ENCODE measurements at places on chromosomes 16 and 17.

- DNase-seq: no peak
Observed at GRCh38 chr16:22093331-22093730, 990 bp downstream of the VWA3A start.

- no peak for DNase-seq
Observed at GRCh38 chr16:60684002-60684401, 1352.2 kb downstream of the CDH8 start.

- no peak for DNase-seq
Observed at GRCh38 chr16:19574615-19575014, 19.1 kb downstream of the VPS35L start.

DNA sequence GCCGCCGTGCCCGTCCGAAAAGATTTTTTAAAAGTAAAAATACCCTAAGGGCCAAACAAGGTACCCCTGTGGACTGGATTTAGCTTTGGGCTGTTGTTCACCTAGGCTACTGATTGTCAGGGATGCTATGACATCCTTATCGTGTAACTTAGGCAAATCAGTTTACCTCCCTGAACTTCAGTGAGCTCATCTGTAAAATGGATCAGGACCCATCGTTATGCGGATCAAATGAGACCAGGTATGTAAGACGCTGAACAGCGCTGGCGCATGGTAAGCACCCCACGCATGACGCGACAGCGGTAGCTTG is 658 bp upstream of the ZNF771 start:
- no peak for DNase-seq

GRCh38 chr17:51097708-51098446 is 22.8 kb downstream of the SPAG9 start:
- DNase-seq: no peak

- no peak for DNase-seq
Observed at GRCh38 chr16:67154578-67155294, 3.9 kb upstream of the B3GNT9 start.

GRCh38 chr16:22306788-22307187 is 9.6 kb downstream of the POLR3E start:
- no peak for DNase-seq

- DNase-seq: no peak
Observed at GRCh38 chr17:42088736-42089135, 9.5 kb downstream of the ZNF385C start.

GRCh38 chr16:66379571-66379941 is 13.1 kb downstream of the CDH5 start:
- DNase-seq: no peak

DNA sequence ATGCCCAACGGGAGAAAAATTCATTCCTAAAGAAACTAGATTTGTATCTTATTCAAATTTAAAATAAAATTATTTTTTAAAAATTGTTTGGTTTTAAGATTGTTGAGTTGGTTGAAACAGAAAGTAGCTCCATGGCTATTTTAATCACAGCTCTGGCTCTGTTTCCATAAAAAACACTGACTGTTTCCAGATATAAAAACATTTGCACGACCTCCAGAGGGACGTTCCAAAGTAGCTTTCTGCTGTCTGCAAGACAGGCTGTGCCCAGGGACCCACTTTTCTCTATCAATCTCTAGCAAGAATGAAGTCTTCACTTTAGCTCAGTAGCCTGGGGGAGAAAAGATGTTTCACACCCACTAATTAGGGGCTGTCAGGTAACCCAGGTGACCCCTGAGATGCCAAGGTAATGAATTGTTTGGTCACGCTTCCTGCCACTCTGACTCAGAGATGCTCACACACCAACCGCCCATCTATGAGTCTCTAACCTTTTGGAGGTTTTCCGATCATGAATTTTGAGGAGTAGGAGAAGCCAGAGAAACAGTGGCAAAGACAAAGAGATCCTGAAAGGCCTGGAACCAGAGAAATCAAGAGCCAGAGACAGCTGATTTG is 220.1 kb upstream of the SOX9 start:
- DNase-seq: peak; percentile 9

- DNase-seq: no peak
Observed at GRCh38 chr17:2815781-2816185, 19.5 kb downstream of the RAP1GAP2 start.

DNA sequence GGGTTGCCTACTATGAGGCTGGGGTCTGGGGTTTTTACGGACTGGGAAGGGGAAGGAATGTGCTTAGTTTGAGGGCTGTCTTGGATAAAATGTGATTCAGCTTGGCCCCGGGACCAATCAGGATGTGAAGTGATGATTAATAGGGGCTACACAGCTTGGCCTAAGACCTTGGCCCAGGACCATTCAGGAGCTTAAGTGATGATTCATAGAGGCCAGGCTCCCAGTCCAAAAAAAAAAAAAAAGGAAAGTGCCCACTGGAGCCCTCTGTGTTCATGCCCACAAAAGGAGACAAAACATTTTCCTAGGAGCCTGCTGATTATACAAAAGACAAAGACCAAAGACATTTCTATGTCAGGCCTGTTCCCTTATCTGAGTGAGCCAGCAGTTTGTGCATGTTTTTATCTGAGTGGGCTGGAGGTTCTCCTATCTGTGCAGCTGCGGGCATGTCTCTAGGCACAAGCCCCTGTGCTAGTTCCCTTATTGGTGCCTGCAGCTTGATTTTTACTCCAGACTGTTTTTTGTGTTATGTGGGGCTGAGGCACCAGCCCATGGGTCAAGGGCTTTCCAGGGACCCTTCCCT is 898.2 kb upstream of the GOT2 start:
- DNase-seq: no peak

GRCh38 chr16:85847681-85848601 is 48.4 kb downstream of the COX4I1 start:
- no peak for DNase-seq

DNA sequence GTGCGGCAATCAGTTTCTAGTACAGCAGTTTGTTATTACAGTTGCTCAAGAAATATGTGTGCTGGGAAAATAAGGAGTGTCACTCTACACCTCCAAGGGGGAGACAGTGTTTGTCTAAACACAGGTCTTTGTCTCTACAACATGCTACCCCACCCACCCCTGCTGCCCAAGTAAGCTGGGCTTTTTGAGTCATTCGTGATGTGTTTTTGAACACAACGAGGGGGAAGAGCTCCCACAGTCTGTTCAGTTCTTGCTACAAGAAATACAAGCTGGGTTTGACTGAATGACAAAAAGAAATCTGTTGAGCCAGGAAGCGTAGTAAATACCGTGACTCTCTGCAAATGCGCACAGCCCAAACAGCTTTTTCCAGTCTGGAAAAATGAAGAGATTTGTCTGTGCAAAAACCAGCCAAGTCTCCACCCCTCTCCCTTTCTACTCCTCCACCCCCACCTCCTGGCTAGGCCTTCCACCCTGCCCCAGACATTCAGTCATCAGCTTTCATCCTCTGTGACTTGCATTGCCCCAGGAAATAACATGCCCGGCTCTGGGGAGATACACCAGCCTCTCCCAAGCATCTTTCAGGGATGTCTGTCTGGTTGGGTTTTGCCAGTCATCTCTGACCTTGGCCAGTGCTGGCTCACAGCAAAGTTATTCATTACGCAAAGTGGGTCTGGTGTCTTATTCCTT is 25.7 kb downstream of the CHD9 start:
- peak; percentile 94 for DNase-seq

DNA sequence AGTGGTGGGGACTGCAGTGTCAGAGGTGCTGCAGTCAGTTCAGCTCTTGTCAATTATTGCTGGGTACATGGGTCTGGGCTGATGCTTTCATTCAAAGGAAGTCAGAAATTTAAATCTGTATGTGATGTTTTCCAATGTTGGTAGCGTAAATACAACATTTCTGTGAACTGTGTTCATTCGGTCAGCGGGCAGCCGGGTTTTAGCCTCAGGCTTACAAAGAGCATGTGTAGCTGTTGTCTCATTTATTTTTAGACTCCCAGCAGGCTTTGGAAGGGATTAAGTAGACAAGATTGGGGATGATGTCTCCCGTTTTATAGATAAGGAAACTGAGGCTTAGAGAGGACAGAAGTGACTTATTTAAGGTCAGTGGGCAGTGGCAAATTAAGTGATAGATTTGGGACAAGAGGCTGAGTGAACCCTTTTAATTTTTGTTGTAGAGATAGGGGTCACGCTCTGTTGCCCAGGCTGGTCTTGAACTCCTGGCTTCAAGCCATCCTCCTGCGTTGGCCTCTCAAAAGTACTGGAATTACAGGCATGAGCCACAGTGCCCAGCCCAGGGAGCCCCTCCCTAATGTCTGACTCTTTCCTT is 8.1 kb downstream of the AQP8 start:
- DNase-seq: no peak

DNA sequence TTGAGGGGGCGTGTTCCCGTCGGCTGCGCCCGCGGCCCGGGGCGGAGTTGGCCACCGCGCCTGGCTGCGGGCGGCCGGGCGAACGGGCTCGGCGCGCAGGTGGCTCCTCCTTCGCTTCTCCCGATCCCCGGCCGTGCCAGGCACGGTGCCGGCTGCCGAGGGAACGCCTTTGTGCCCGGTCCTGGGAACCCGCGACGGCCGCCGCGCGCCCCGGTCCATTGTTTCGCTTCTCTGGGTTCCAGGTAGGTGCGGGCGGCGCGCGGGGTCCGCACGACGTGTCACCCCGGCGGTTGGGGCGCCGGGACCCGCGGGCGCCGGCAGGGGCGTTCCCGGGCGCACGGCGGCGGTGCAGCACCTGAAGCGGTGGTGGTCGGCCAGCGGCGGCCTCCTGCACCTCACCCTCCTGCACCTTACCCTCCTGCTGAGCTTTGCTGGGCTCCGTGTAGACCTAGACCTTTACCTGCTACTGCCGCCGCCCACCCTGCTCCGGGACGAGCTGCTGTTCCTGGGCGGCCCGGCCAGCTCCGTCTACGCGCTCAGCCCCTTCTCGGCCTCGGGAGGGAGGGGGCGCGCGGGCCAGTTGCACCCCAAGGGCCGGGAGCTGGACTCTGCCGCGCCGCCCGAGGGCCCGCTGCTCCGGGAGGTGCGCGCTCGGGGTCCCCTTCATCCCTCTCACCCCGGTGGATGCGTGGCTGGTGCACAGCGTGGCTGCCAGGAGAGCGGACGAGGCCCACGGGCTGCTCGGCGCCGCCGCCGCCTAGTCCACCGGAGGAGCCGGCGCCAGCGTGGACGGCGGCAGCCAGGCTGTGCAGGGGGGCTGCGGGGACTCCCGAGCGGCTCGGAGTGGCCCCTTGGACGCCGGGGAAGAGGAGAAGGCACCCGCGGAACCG is 99.9 kb downstream of the EFCAB13 start:
- DNase-seq: no peak

GRCh38 chr16:49856672-49857330 is 889 bp upstream of the ZNF423 start:
- DNase-seq: peak; percentile 86

- DNase-seq: no peak
Observed at GRCh38 chr17:45088741-45089140, 27.6 kb downstream of the NMT1 start.

DNA sequence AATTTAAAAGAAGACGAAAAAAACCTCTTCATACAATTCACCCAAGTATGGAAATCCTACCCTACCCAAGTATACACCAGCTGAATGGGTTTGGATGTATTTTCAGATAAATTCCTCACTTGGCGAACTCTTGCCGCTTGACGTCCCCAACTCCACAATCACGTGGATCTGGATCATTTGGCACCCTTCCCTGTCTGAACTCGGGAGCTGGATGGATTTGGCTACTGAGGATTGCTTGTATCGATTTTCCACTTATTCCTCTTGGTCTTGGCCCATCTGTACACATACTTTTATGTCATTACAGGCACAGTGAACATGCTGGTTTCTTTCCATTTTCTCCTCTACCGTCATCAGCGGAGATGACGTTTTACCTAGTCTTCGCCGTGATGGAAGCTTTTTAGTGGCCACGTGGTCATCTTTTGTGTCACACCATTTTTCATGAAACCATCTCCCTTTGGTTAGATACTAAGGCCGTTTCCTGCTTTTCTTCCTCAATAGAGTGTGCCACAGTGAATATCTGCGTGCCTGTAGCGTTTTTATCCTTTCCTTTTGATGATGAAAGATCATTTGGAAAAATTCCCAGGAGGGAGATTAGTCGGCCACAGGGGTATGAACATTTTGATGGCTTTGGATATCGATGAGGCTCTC is 47.1 kb downstream of the CMIP start:
- peak; percentile 86 for DNase-seq

GRCh38 chr17:75843577-75844529 is at the start of gene UNC13D:
UNC13D (minus strand) TSS chr17:75844404; CDS start chr17:75844337, 67 bp downstream.
- DNase-seq: no peak

DNA sequence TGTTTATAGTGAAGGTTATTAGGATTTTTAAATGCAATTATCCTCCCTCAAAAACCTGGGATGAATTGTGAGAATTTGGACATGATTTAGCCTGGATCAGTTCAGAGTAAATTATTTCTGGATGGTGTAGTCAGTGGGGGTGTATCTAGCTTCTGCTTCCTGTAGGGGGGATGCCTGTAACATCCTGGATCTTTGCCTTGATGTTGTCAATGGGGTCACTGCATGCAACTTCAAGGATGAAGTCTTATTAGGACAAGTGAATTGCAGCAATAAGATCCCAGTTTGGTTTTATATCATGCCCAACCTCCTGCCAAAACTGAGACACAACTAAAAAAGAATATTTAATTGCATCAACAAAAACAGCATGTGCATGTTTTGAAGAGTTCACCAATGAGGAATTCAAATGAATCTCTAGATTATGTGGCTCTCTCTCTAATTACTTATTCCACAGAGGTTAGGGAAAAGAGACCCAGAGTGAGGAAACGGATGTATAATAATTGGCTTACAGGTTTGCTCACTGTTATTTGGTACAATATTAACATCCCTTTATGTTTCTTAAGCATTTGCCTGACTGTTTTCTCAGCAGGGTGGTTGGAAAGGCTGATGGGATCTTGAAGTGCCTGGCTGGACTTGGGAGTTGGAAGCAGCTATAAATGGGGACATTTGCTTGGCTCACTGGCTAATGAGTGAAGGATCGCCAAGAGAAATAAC is 159.8 kb downstream of the HS3ST3B1 start:
- no peak for DNase-seq

DNA sequence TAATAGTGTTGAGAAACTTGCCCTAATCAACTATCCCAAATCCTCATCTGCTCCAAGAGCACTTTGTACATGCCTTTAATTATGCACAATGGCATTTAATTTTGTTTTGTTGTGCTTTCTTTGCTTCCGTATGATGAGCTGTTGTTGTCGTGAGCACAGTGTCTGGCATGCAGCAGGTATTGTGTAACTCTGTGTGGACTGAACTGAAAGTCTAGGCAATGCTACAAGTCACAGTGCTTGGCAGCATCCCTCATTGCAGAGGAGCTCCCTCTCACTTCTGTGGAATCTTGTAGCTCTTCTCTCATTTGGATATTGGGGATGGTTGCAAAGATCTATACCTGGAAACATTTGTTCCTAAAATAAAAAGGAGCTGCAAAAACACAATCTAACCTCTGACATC is 502.2 kb upstream of the CA10 start:
- no peak for DNase-seq

GRCh38 chr17:46044286-46044928 is 45.4 kb downstream of the STH start:
- DNase-seq: peak; percentile 83

GRCh38 chr16:11640987-11641817 is 27.1 kb upstream of the SNN start:
- DNase-seq: peak; percentile 57

- no peak for DNase-seq
Observed at GRCh38 chr17:32508926-32509325, 22.1 kb downstream of the CDK5R1 start.

Data from muscle of arm (tissue), 14 donors.